ENCODE measurements at places on chromosomes 5 and 9.
A peak's percentile ranks its signal among the peaks of the same experiment; 100 is the strongest.

GRCh38 chr5:42751044-42751443 is 5.6 kb upstream of the CCDC152 start:
- DNase-seq, result no peak

GRCh38 chr5:32172923-32173266 is 1.2 kb downstream of the GOLPH3 start:
- no peak for DNase-seq

DNA sequence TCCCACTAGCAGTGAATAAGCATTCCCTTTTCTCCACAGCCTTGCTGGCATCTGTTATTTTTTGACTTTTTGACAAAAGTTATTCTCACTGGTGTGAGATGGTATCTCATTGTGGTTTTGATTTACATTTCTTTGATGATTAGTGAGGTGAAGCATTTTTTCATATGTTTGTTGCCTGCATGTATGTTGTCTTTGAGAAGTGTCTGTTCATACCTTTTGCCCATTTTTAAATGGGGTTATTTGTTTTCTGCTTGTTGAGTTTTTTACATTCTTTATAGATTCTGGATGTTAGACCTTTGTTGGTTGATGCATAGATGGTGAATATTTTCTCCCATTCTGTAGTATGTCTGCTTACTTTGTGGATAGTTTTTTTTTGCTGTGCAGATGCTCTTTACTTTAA is 171.7 kb downstream of the SREK1 start:
- DNase-seq, result no peak

DNA sequence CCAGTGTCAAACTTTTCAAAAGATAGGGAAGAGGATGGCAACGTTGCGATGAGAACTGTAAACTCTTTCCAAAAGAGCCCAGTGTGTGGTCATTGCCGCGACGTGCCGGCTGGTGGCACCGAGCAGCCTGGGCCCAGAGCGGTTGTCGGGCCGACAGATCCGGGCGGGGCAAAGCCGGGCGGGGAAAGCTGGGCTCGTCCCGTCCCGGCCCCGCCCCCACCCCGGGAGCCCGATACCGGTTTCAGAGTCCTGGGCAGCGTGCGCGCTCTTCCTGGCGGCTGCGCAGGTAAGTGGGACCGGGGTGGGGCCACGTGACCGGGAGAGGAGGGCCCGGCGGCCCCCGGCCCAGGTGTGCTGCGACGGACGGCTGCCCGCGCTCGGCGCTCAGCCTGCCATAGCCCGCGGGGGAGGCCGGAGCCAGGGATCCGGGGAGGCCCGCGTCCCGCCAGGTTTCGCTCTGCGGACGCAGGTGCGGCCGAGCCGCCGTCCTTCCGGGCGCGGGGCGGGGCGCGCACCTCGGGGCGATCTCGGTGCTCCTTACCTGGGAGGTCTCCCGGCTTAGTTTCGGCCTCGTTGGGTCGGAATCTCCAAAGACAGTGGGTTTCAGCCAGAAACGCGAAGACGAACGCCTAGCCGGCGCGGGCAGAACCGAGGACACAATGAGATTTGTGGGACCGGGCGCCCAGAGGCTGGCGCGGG is at the start of gene MARVELD2:
Gene MARVELD2 (plus strand): TSS at position 232 of the 699 bp plus-strand sequence. CDS start 4,270 bp downstream, outside the sequence.
- DNase-seq, result peak; percentile 60

DNA sequence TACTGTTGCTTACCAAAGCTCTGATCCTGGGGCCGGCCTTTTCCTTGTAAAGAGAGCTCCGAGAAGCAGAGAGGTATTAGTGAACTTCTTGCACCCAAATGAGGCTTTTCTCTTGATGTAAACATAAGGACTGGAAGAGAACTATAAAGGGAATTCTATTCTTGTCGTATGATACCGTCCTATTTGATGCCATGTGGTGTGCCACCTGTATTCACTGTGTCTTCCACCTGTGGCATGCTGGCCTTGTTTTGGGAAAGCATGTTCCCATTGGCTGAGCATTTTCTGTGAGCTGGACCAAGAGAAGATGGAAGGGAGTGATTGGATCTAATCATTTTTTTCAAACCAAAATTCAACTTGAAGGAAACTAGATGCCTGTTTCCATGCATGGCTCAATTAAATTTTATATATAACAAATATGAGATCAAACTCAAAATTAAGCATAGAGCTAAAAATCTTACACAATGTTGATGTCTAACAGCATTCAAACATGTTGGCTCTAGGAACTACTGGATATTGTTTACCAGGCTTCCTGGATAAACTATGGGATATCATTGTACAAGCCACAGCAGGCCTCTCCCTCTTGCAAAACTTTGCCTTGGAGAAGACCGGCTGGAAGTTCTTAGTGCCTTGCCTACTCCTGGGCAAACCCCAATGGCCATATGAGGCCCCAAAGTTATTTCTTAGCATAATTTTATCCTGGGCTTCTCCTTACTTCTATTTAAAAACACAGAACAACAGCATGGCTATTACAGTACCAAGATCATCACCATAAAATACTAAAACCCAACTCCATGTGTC is 115.3 kb downstream of the TSSK1B start:
- no peak for DNase-seq

DNA sequence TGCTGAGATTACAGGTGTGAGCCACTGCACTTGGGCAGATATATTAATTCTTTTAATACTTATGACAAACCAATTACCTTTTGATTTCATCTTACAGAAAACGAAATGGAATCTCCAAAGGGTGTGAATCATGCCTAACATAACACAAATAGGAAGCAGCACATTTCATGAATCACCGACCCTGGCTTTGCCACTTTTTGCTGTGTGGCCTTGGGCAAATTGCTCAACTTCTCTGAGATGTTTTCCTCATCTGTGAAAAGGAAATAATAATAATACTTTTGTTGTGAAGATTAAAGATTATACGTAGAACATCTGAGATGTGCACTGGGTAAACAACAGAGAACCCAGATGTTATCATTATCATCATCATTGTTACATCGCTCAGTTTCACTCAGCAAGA is 50.7 kb upstream of the FREM1 start:
- DNase-seq, result no peak

- DNase-seq, result peak; percentile 9
These were observed 1548.6 kb downstream of the EFNA5 start for GRCh38 chr5:106121972-106122605.

GRCh38 chr5:142969186-142969585 is 199.0 kb downstream of the ARHGAP26 start:
- no peak for DNase-seq

DNA sequence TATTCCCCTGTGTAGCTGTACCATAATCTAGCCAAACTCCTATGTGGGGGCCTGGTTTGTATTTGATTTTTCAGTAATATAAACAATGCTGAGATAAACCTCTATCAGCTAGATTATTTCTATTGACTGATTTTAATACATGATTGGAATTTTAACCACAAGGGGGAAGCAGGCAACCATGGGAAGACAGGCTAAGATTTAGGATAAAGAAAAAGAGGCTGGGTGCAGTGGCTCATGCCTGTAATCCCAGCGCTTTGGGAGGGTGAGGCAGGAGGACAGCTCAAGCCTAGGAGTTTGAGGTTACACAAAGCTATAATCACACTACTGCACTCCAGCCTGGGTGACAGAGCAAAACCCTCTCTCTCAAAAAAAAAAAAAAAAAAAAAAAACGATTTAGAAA is 18.1 kb upstream of the GPX3 start:
- no peak for DNase-seq

DNA sequence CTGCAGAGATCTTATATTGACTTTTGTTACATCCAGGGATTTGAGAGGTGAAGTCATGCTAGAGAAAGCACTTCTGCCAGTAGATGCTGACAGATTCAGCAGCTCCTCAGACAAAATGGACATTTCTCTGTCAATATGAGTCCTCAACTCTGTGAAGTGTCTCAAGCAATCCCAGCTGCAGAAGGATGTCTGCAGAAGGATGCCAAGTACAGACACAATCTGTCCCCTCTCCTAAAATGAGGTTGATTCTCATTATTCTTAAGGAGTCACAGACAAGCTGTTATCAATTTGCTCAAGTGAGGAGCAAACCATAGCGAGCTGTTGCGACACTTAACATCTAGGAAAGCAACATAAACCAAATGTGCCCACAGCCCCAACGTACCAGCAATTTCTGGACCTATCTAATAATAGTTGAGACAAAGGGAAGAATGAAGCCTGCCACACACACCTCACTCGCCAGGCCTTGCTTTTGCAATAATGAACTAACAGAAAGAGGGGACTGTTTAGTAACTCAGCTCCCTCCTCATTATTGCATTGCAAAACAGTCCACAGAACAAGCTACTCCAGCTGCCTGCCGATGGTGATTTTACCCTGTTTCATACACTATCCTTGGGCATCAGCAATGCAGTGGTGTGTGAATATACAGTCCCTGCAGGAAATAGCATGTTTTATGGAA is 364.2 kb upstream of the PDE4D start:
- no peak for DNase-seq

DNA sequence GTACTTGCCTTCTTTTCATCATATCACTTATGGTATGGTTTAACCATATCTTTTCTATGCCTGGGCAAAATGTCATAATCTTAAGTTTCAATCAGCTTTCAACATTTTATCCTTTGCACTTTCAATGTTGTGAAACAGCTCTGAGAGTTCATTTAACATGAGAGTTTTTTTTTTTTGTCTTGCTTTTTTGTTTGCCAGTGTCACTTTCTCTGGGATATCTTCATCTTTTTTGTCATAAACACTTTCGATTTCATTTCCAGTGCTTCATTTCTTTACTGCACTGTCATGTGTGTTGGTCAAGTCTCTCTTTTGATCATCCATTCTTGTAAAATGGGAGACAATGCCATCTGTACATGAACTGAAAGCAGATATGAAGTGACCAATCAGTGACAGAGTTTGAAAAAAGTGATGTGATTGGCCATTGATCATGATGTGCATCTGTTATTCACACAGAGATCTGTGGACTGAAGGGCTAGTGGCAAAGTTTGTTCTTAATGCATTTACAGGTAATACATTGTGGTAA is 7.5 kb upstream of the POU5F2 start:
- no peak for DNase-seq

DNA sequence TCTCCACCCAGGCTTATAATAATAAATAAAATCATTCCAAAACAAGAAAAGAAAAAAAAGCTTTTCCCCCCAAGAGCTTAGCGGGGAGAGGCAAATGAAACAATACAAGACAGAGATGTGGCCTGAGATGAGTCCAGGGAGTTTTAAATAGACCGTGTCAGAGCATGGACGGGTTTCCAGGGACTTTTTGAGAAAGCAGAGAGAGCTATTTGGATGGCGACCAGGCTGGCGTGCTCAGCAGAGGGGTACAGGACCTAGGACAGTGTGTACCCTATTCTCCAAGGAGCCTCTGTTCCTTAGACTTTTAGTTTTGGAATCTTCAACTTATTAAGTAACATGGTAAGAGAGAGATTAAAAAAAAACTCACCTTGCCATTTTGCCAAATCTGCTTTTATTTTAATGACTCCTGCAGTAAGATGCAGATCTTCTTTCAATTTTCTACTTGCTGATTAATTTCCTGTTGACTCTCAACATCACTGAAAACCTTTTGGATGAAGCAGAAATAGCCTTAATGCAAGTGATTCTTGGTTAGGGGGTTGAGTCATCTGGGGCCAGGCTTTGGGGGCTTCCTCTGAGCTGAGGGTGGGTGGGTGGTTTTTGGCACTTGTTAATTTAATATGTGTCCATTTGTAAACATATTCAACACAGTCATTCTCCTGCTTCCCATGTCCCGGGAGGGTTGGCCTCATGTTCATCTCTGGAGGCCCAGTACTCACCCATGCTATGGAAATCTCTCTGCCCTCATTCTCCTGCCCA is 49.6 kb upstream of the OSMR start:
- no peak for DNase-seq

DNA sequence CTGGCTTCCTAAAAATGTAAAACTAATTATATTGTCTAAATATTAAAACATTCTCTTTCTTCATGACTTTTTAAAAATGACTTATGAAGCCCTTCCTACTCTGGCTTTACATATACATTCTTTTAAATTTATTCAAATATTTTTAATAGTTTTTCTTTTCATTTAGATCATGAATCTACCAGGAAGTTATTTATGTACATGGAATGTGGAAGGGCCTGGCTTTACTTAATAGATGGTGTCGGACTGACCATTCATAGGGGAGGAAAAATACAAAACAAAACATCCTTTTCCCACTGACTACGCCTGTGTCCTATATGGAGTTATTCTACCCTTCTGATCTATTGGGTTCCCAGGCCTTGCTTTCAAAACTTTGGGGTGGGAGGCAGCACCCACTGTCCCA is 129.8 kb downstream of the MACROH2A1 start:
- DNase-seq, result no peak

DNA sequence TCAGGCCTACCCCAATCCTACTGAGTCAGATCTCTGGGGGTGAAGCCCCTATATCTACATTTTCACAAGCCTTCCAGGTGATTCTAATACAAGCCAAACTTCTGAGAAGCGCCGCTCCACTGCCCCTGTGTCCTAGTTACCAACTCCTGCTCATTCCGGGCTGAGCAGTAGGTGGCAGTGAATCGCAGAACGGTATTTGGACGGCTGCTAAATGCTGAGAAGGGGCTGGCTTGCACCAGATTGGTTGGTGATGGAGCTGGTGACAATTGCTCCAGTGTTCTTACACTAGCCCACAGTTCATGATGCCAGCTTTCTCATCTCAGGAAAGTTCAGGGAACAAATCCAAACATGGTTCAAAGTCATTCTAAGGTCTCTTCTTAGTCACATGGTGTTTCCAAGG is 31.1 kb upstream of the FGF1 start:
- peak; percentile 65 for DNase-seq

GRCh38 chr5:137454671-137455070 is 44.5 kb downstream of the SPOCK1 start:
- no peak for DNase-seq

DNA sequence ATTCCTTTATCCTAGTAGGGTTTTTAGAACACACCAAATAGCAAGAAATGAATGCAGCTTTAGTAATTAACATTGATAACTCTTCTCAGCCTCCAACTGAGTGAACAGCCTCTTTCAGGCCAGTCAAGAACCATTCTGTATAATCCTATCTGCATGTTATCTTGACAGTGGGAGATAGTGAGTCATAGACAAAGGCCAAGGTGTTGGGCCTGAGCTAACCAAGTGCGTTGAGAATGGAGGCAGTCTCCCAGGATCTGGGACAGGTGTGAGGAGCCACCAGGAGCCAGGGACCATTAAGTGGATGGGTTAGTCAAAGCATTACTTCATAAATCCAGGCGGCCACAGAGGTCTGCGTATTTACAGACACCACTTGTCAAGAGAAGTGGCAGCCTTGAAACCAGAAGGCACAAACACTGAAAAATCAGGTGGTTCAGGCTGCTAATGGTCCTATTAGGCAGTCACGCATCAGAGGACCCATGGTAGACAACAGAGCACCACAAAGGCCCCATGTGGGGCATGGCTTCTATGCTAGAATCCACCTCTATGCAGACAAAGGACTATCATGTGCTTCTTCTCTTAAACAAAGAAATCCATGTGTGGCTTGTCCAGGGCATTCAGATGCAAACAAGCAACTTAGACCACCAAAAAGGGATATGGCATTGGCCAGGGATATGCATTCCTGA is 409.7 kb upstream of the PIK3R1 start:
- DNase-seq, result peak; percentile 67

DNA sequence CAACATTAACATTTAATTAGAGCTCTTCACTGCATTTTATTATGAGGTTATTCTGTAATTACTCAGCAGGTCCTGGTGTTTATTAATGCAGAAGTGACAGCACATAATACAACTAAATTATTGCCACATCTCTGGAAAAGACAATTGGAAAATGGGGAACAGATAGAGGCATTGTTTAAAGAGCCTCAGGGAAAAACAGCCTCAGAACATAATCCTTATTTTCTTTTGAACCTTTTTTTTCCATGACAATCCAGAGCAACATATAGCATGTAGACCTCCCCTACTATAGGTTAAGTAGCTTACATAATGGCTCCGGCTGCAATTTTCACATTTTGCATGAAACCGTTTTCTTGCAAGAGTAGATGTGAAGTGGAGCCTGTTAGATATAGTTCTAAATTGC is 87.2 kb downstream of the RMI1 start:
- no peak for DNase-seq

GRCh38 chr9:101486693-101487442 is 46.8 kb upstream of the RNF20 start:
- DNase-seq, result no peak

All from iPS DF 19.7 (cell line).